ENCODE measurements at places on chromosomes 4 and X. TPM values are rescaled to one million over a fixed set of nuclear protein-coding genes. Genes with fewer than 3 reads are reported as not detected.

Gene NUDT11
- total RNA-seq, result 10.0 TPM

Gene LRRC66
- total RNA-seq, result 0.10 TPM

Gene GABRE
- total RNA-seq, result 2.3 TPM

Gene PSAPL1
- not detected for total RNA-seq

Gene UGT2A3
- not detected for total RNA-seq

Gene GAGE2A
- total RNA-seq, result not detected

Gene GLRA2
- total RNA-seq, result not detected

Gene GPC4
- total RNA-seq, result not detected

Gene SCRG1
- total RNA-seq, result 0.12 TPM

Gene TLR8
- not detected for total RNA-seq

Gene PUDP
- 7.3 TPM for total RNA-seq

Gene NKX3-2
- total RNA-seq, result 0.96 TPM

Gene SULT1E1
- total RNA-seq, result not detected

Gene CCNQ
- total RNA-seq, result 28.1 TPM

Gene DACH2
- total RNA-seq, result not detected

Gene ATOH1
- total RNA-seq, result not detected

Gene XAGE2
- not detected for total RNA-seq

Gene SOD3
- total RNA-seq, result 1.2 TPM

Gene SPANXN1
- not detected for total RNA-seq

Gene CSN2
- not detected for total RNA-seq

Gene GRPR
- total RNA-seq, result 0.60 TPM

Gene TBC1D8B
- total RNA-seq, result 3.4 TPM

Gene SULT1B1
- not detected for total RNA-seq

Gene VCX
- total RNA-seq, result not detected

Gene ZNF630
- 3.5 TPM for total RNA-seq

Gene XK
- under 0.01 TPM for total RNA-seq

Gene CCDC160
- total RNA-seq, result not detected

Gene ARHGAP36
- total RNA-seq, result not detected

Gene ACSL4
- 50.4 TPM for total RNA-seq

Gene PGAM4
- total RNA-seq, result not detected

Gene SLC49A3
- total RNA-seq, result not detected

Gene SHROOM4
- total RNA-seq, result 0.29 TPM

Gene METTL14
- total RNA-seq, result 26.3 TPM

Gene ARFIP1
- 39.7 TPM for total RNA-seq

Gene PCDH18
- 6.8 TPM for total RNA-seq

Gene RGN
- total RNA-seq, result 0.10 TPM

Gene AADAT
- 3.4 TPM for total RNA-seq

Gene ANOS1
- total RNA-seq, result not detected

Measured in RPMI7951 (cell line).